ENCODE measurements at places on chromosomes 2 and 18.

- no peak for DNase-seq
These were observed 166.3 kb downstream of the C1D start for GRCh38 chr2:67896476-67896875.

GRCh38 chr2:10471046-10471571, 23.0 kb upstream of the ODC1 start:
- DNase-seq, result no peak

DNA sequence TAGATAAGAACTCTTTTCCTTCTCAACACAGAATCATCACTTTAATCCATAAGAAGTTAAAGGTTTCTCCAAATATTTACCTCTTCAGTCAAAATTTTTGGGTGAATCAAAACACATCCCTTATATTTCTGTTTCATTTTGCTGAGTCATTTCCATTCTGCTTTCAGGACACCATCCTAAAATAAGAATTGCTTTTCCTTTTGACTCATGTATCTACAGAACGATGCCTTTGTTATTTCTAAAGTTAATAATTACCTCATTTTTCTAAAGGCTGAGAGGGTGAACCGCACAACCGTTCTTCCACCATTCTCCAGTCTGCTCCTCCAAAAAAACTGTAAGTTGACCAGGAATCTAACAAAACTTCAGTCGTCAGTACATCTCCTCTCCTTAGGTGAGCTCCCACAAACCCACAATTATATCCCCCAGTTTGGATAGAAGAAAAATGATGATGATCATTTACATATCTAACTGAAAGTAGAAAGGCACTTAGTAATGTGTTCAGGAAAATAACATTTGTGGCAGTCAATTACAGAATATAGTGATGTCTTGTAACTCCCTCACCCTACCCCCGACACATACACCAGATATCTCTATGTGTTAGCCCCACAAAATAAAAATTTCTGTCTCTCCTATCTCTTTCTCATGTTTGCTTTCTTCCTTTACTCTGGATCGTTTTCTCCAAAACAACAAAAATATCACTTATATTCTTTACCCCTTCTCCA, 162.5 kb downstream of the RAD51AP2 start:
- no peak for DNase-seq

DNA sequence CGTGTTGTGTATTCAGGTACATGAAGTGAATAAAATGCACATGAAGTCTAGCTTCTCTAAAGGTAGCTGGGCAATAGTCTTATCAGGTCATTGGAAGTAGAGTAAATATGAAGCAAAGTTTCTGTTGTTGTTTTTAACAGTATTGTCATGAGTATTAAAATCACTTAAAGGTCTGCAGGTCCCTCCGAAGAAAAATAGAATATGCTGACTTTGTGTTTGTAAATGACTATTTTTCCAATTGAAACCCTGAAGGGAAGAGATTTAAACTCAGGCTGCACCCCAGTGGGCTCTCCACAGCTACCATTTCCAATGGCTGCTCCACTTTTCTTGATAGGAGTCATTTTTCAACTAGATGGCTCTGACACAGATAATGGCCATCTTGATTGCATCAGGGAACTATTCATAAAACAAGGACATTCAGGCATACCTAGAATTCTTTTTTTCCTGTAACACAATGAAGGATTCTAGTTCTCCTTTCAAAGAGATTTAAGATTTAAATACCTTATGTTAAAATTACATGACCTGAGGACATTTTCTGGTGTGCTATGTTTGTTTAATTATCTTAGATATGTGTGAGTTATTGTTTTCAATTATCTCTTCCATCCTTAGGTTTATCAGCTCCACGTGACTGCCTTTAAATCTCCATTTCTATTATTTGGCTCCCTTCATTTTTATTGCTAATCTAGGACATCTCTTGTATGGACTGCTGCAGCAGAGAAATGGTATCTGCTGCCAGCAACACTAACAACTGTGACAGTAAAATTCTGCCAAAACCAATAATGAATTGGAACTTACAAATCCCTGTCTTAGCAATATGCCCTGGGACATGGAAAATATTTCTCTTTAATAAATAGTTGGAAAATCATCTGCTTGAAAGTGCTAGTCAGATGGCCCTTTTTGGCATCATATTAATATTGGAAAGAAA, 149.2 kb upstream of the NOSTRIN start:
- DNase-seq, result no peak

GRCh38 chr2:138336146-138336545, 165.4 kb upstream of the SPOPL start:
- no peak for DNase-seq

GRCh38 chr2:146623771-146624170, 1221.1 kb upstream of the ACVR2A start:
- no peak for DNase-seq

DNA sequence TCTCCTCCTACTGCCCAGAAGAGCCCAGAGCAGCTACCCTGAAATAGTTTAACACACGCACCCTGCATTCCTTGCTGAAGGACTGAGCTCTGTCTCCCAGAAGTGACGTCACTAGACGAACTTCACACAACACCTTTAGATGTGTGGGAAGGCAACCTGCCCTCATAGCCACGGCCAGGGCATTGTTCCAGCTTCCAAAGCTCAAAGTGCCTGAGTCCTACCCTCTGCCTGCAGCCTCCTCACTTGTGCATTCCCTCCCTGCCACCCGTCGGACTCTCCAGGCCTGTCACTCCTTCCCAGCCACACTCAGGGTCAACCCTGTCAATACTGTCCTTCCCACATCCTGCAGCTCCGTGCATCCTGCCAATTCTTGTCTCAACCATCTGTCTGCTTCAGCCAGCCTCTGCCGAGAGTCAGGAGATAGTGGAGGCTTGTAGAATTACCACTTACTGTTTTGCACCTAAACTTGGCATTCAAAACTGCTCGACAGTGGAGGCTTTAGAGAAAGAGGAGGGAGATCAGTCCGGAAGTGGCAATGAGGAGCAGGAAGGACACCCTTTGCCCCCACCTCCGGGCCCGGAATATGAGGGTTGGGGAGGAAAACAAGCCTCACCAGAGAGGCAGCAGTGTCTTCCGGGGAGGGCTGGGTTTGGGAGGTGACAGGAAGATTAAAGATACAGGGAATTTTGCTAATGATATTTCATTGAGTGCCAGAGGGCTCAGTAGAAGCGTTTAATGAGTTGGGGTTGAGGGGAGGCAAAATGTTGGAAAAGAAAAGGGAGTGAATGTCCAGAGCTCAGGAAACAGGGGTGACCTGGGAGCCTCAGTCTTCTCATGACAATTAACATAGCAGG, 72.3 kb upstream of the ATG16L1 start:
- DNase-seq, result no peak

GRCh38 chr2:189544318-189545042, 36.1 kb downstream of the SLC40A1 start:
- DNase-seq, result no peak

- DNase-seq, result no peak
These were observed 447.5 kb upstream of the SLC14A2 start for GRCh38 chr18:45167631-45168280.

DNA sequence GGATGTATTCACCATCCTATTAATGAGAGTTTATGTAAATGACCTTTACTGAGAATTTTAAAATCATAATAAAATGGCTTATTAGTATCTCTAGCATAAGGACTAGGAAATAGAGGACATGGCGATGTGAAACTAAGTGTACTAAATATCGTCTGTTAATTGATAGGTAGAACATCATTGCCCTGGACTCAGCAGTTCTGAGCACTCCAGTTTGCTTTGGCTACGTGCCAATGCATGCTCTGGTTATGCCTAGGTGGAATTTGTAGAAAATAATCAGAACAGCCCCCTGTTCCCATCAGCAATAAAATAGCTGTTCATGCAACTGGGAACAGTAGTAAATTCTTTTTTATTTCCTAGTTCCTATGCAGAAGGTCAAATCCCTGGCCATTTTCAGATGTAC, 247.8 kb downstream of the DOK6 start:
- no peak for DNase-seq

DNA sequence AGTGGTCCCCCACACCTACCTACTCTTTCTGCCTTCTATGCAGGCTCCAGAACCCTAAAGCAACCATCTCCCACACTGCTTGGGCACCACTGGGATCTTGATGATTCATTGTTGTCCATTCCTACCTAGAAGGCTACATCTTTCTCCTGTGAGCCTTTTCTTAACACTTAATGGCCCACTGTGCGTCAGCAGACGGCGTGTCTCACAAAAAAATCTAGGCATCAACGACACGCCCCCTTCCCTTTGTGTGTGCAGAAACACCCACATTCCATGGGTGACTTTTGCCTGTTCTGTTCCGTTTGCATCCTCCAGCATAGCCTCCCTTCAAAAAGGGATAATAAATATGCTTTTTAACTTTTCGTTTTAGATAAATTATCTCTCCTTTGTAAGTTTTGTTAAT, 99.7 kb upstream of the CYRIA start:
- DNase-seq, result no peak

GRCh38 chr2:188607501-188607900, 315.8 kb downstream of the GULP1 start:
- peak; percentile 9 for DNase-seq

GRCh38 chr2:85611705-85612587, at the start of gene C2orf68:
TSS of gene C2orf68 (minus strand) at chr2:85612066. CDS start at chr2:85611984, 82 bp downstream.
- DNase-seq, result peak; percentile 94

Measured in hepatocyte (in vitro differentiated cells).